ENCODE measurements at places on chromosomes 1 and 21. TPM values are rescaled to one million over a fixed set of nuclear protein-coding genes. Genes with fewer than 3 reads are reported as not detected.

OVAAL gene
- total RNA-seq = not detected

ARMH1 gene
- 0.18 TPM for total RNA-seq

WDR3 gene
- 44.4 TPM for total RNA-seq

TLCD4 gene
- total RNA-seq = 0.10 TPM

LCE3D gene
- total RNA-seq = 8.8 TPM

IL20 gene
- 0.74 TPM for total RNA-seq

ZBTB37 gene
- total RNA-seq = 3.4 TPM

TFF3 gene
- not detected for total RNA-seq

NIBAN1 gene
- 28.2 TPM for total RNA-seq

HCN3 gene
- total RNA-seq = 3.4 TPM

GRCh38 chr1:56864430-56864829, 9.8 kb downstream of the C8A start:
- DNase-seq = peak; percentile 47

DNA sequence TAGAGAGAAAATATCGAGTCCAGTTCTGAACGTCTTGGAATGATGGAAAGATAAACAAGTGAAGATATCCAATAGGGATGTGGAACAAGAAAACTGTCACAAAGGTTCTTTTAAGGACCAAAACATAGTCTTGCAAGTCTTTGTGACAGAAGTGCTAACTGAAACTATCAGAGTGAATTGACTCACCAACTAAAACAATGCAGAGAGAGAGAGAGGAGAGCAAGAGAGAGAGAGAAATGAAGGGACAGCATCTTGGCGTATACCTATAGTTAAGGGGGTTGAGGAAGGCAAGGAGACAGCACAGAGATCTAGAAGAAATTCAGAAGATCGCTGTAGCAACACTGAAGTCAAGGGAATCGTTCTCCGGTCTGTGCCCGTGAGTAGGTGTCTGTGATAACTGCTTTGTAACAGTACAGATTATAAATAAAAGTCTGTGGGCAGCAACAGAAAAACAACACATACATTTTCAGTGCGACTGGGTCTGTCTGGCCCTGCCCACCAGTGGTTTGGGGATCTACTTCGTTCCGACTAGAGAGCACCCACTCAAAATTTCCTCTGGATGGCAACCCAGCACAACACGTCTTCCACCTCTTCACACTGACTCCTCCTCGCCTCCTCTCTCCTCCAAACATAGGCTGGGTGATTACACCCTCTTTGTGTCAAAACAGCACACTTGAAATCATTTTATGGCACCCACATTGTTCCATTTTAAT, 4.8 kb upstream of the COA6 start:
- no peak for DNase-seq

- DNase-seq = no peak
Observed at GRCh38 chr1:186239171-186239570, 135.9 kb downstream of the TPR start.

DNA sequence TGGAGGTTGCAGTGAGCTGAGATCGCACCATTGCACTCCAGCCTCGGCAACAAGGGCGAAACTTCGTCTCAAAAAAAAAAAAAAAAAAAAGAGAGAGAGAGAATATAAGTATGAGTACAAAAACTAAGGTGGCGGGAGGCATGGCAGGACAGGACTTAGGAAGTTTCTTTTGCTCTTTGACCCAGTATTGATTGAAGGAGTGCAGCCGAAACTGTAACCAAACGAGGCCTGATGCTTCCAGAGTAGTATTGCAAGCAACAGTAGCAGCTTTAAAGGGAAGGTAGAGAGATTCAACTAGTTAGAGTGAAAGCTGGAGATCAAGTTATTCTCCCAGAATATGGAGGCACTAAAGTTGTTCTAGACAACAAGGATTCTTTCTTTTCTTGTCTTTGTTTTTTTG, 99.2 kb upstream of the CASZ1 start:
- no peak for DNase-seq

DNA sequence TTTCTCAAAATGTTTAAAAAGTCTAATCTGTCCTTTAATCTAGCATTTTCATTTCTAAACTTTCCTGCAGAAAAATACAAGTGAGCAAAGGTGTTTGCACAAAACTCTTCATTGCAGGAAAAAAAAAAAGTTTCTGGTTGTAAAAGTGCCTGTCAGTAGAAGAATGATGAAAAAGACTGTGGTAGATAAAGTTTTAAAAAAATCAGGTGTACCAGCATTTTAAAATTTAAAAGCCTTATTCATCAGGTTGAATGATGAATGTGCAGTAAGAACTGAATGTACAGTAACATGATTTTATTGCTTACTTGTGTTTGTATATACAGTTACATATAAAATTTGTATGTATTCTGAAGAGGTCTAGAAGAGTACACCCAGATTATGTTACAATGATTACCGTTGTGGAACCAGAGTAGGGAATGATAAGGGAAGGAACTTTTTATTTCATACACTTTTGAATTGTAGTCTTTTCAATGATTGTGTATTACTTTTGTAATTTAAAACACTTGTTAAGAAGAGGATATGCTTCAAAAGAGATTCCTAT, 54.0 kb downstream of the FNBP1L start:
- no peak for DNase-seq

DNA sequence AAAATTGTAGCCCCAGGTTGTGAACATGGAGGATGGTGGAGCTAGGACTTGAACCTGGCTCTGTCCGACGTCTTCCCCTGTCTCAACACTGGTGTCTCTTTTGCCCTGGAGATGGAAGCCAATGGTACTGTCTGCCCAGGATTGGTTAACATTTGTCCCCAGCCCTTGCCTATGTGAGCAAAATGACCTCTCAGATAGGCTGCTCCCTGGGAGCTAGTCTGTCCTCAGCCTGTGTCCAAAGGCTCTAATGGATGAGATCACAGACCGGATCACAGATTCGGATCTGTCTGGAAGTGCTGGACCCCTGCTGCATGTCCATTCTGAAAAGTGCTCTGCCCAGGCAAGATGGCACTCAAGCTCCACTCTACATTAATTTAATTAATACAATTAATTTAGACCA, 394.4 kb upstream of the VAMP3 start:
- no peak for DNase-seq

- DNase-seq = no peak
Observed at GRCh38 chr1:97334454-97334853, 586.4 kb downstream of the DPYD start.

GRCh38 chr1:60745484-60745883, 336.9 kb upstream of the NFIA start:
- DNase-seq = no peak

- no peak for DNase-seq
Observed at GRCh38 chr1:228279011-228279721, 71.3 kb downstream of the OBSCN start.

DNA sequence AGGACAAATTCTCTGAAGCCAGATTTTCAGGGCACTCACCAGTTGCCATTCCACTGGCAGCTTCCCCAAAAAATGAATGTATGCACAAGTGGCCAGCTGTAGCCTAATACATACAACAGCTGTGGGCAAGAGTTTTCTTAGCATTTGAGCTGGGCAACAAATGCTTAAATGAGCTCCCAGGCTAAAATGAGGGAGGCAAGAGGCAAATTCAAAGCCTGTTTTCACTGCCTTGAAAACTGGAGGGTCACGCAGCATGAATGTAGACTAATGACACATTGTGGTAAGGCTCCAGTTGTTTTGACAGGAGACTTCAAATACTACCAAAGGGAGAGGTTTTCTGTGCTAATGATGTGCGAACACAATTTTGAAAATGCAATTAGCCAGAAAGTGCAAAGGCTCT, 88.2 kb downstream of the TIAM1 start:
- DNase-seq = no peak

- DNase-seq = no peak
Observed at GRCh38 chr1:62221171-62221570, 26.5 kb downstream of the L1TD1 start.

GRCh38 chr1:114564141-114564540, 17.3 kb downstream of the BCAS2 start:
- DNase-seq = no peak

DNA sequence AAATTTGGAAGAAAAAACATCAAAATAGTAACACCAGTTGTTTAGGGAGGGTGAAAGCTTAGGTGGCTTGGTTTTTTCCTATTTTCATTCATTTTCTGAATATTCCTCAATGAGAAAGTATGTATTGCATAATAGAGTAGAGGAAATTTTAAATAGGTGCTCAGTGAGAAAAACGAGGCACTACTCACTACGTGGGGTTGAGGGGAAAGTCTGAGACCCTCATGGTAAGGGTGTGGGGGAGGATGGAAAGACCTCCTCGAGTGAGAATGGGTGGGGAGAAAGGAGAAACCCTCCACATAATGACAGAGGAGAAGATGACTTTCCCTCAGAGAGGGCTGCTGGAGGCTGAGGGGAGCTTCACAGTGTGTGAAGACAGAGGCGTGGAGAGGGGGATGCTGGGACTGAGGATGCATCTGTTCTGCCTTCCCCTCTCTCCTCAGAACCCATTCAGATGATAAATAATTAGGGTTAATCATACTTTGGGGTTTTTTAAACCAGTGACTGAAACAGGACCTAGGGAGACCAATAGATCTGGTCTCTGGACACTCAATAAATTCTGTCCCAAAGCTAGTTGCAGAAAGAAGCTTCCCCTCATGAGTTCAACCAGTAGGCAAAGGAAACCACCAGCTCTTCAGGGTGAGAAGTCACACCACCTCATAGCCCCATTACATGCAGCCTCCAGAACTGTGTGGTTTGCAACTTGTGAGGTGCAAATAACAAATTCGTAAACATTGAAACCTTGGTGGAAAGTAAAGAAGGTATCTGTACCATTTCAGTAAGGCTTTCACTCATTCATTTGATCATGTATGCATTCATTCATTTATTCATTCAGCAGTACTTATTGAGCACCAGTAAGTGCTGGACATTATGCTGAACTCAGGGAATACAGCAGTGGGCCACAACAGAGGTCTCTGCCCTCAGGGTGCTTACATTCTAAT, 17.1 kb downstream of the SLAMF7 start:
- DNase-seq = no peak

GRCh38 chr1:21051177-21051825, 125.4 kb downstream of the EIF4G3 start:
- no peak for DNase-seq

DNA sequence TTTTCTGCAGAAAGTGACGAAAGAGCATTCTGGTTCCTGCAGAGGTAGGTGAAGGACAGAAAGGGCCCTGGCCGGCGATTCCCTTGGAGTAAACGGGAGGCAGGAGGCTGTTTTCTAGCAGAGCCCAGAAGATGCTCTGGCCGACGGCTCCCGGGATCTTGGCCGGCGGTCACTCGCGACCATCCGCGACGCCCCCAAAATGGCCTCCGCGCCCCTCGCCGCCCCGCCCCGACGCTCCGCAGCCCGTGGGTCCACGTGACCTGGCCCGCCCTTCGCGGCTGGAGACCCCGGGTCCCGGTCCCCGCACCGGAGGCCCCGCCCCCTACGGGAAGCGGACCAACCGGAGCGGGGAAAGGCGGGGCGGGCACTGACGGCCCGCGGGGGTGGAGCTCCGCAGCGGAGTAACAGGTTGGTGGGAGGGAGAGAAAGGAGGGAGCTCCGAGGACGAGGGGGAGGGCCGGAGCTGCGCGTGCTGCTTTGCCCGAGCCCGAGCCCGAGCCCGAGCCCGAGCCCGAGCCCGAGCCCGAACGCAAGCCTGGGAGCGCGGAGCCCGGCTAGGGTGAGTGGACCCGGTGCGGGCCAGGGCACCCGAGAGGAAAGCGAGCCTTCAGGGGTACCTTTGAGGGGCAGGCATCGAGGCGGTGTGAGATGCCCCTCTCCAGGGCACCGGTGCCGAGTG, at the start of gene CGN:
CGN (plus strand) TSS at position 431 of the 679 bp plus-strand sequence. CDS start 7,133 bp downstream, outside the sequence.
- DNase-seq = no peak

DNA sequence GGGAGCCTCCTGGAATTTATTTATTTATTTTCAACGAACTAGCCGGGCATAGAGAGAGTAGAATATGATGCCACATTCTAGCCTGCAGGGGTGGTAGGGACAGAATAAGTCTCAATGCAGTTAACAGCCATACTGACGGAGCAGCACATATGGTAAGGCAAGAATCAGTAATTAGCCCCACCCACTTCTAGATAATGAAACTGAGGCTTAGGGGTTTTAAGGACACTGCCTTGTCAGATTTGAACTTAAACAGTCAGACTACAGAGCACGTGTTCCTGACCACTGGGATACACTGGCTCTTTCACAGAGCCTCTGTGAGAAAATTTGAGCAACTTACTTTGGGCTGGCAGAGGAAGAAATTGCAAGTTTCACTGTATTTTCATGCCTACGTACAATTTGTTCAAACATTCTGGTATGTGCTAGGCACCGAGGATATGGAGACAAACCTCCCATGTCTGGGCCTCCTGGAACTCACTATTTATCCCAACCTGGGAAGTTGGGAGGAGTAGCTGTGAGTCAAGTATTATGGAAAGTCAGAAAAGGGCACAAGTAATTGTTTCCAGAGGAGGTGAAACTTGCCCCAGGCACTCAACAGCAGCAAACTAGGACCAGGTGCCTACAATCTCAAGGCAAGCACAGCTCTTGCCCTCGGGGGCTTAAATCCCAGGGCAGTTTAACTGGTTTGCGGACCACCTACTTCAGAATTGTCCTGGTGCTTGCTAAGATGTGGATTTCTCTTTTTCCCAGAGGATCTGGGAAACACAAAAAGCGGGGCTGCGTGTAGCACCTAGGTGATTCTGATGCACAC, 1.6 kb upstream of the CLIC4 start:
- peak; percentile 54 for DNase-seq

DNA sequence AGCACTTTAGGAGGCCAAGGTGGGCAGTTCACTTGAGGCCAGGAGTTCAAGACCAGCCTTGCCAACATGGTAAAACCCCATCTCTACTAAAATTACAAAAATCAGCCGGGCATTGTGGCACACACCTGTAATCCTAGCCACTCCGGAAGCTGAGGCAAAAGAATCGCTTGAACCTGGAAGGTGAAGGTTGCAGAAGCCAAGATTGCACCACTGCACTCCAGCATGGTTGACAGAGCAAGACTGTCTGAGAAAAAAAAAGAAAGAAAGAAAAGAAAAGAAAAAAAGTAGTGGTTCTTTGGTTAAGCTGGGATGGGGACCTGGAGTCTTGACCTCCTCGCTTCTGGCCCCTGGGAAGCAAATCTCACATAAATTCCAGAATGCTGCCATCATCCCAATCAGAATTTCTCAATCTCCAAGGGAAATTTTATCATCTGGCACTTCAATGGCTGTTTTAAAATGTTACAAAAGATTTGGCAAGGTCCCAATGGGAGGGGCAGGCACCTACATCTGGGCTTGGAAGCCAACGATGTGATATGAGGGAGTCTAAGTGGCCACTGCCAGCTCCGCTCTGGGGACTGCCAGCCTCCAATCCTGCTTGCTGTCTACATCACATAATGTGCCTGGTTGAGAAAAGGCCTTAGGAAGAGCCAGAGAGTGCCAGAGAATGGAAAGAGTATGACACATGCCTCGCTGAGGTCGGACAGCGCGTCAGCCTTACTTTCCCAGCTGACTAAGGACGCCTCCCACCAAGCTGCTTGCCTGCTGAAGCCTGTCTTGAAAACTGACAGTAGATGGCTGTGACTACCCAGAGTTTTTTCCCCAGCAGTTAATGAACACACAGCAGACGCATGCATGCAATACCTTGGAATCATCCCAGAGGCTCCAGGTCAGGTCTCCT, 42.1 kb upstream of the SRP9 start:
- peak; percentile 97 for DNase-seq

- peak; percentile 95 for DNase-seq
Observed at GRCh38 chr1:58755468-58755872, 28.4 kb downstream of the JUN start.

Measured in foreskin keratinocyte (primary cell).